ENCODE measurements at places on chromosomes 2 and 18. TPM values are rescaled to one million over a fixed set of nuclear protein-coding genes. Genes with fewer than 3 reads are reported as not detected.

PSMA8 gene
- total RNA-seq, result not detected

SAG gene
- under 0.01 TPM for total RNA-seq

ZNF519 gene
- 3.1 TPM for total RNA-seq

MATN3 gene
- 1.0 TPM for total RNA-seq

PRKCE gene
- 30.7 TPM for total RNA-seq

CNGA3 gene
- not detected for total RNA-seq

GALR1 gene
- not detected for total RNA-seq

Data from dermis microvascular lymphatic vessel endothelial cell (primary cell).